PC-9 (cell line): ENCODE measurements at places on chromosomes 4 and X. TPM values are rescaled to one million over a fixed set of nuclear protein-coding genes. Genes with fewer than 3 reads are reported as not detected.

- no peak overlapping the region for H3K27ac ChIP-seq
- DNase-seq: no peak
- no peaks in the 10 kb centered on the region for H3K27me3 ChIP-seq
- H3K4me1 ChIP-seq: no peaks in the 10 kb centered on the region
- H3K4me3 ChIP-seq: no peak overlapping the region
Observed at GRCh38 chr4:143375326-143376073, 38.8 kb downstream of the GAB1 start.

- H3K27ac ChIP-seq: no peak overlapping the region
- no peaks in the 10 kb centered on the region for H3K4me1 ChIP-seq
- H3K4me3 ChIP-seq: no peak overlapping the region
- no peak for DNase-seq
- no peaks in the 10 kb centered on the region for H3K36me3 ChIP-seq
- no peaks in the 10 kb centered on the region for H3K27me3 ChIP-seq
Observed at GRCh38 chr4:155828628-155829027, 37.4 kb downstream of the ASIC5 start.

DNA sequence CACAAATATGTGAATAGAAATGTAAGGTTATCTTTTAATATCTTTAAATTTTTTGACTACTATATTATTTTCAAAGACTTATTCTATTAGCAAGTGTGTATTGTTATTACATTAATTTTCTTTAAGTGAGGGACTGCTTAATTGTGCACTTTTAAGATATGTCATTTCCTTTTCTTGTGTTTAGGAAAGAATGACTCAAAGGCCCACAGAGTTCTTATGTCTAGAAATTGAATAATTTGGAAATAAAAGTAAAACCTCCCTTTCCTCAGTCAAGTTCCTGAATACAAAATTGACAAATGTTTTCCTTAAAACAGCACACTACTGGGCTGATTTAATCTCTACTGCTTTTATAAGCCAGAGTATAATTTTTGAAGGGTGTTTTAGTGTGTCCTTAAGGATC lies 169.7 kb downstream of the TMEM47 start:
- no peaks in the 10 kb centered on the region for H3K4me1 ChIP-seq
- no peaks in the 10 kb centered on the region for H3K36me3 ChIP-seq
- no peak for DNase-seq
- H3K4me3 ChIP-seq: no peak overlapping the region
- H3K27ac ChIP-seq: no peak overlapping the region

The MAGEA2 gene
- 16.2 and 18.7 TPM in 2 replicates for total RNA-seq
